Activated T-cell treated with anti-CD3 and anti-CD28 coated beads for 24 hours (primary cell): ENCODE measurements at places on chromosomes 2 and 18.

DNA sequence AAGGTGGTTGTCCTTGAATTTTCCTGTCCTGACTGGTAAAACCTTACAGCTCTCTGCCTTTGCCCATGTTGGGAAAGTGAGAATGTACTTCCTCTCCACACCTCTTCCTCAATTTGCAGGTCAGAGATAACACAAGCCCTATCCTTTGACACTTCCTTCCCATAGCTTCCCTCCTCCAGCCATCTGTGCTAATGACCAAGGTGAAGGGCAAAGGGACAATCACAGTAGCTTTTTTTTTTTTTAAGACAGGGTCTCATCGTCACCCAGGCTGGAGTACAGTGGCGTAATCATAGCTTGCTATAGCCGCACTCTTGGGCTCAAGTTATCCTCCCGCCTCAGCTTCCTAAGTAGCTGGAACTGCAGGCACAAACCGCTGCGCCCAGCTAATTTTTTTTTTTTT lies 24.3 kb upstream of the STPG4 start:
- no peak for DNase-seq

- DNase-seq = no peak
Observed at GRCh38 chr2:212536817-212537725, 1.5 kb downstream of the ERBB4 start.

- DNase-seq = no peak
Observed at GRCh38 chr2:13091861-13092378, 375.2 kb downstream of the TRIB2 start.

- DNase-seq = no peak
Observed at GRCh38 chr18:3218819-3219218, 949 bp downstream of the MYOM1 start.

DNA sequence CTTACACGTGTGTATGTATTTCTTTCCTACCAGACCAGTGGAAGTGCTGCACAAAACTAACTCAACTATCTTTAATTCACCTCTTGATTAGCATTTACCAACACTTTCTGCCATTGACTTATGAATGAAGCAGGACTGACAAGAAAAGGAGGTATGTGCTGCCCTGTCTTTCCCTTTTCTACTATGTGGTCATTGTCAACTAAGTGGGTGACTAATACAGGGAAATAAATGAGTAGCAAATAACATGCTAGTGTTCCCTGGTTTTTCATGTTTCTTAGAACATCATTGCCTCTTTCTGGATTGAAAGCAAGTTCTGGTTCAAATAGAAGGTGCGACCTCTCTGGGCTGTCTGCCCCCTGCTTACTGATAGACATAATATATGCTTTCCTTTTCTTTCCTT lies 58.0 kb downstream of the LINC00305 start:
- DNase-seq = no peak

GRCh38 chr2:144237830-144238627 lies 281.9 kb downstream of the ZEB2 start:
- no peak for DNase-seq

DNA sequence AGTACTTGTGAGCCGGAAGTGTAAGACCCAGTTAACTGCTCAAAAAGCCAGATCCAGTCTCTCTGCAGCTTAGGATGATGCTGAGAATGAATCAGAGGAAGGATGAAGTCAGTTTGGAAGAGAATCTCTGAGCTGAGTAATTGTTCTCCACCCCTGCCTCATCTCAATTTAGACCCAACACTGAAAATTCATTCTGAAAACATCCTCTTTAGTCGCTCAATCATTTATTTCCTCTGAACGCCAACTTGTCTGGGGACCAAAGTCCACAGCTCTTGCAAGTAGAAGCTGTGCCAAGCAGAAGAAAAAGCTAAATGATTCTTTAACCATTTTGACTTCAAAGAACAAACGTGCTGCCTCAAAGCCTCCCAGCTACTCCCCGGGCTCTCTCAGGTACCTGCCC lies 177.1 kb upstream of the KLHL29 start:
- DNase-seq = no peak

GRCh38 chr2:224145751-224146355 lies 106.8 kb upstream of the SERPINE2 start:
- no peak for DNase-seq

DNA sequence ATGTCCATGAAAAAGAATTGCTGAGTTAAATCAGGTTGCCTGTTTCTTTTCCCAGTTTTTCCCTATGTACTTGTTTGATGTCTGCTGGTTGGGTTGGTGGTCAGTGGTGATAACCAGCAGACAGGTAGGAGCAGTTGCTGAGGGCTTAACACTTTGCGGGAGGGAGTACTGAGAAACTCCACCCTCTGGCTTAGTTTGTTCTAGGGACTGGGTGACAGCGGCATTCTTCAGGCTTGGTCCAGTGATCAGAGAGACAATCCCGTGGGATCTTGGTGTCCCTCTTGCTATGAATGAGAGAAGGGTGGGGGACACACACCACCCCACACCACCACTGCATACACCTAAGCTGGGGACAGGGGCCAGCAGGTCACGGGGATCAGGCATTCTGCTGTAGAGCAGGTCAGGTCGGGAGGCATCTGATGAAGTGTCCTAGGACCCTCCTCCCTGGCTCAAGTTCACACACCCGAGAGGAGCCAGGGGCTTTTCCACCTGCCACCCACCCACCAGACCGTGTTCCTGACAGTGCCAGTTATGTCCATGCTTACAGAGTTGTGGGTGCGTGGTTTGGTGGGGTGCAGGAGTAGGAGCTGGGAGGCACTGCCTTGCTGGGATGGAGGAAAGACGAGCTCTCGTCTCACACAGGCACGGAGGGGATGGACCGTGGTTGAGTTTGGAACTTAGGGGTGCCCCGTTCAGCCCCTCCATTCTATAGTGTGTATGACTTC lies 21.3 kb upstream of the ALLC start:
- no peak for DNase-seq

DNA sequence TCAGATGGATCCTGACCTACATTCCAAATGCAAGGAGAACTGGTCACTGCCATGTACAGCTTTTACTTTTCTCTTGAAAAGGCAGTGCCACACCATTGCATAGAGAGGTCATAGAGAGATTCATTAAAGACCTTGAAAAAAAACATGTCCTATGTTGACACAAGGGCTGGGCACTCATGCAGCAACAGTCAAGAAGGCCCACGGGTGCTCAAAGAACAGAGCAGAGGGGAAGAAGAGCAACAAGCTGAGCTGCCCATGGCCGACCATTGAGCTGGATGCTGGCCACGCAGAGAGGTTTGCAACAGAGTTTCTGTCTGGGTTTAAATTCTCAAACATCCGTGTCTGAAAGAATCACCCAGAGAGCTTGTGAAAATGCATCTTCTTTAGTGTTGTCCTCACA lies 99.1 kb downstream of the ADD2 start:
- DNase-seq = no peak

DNA sequence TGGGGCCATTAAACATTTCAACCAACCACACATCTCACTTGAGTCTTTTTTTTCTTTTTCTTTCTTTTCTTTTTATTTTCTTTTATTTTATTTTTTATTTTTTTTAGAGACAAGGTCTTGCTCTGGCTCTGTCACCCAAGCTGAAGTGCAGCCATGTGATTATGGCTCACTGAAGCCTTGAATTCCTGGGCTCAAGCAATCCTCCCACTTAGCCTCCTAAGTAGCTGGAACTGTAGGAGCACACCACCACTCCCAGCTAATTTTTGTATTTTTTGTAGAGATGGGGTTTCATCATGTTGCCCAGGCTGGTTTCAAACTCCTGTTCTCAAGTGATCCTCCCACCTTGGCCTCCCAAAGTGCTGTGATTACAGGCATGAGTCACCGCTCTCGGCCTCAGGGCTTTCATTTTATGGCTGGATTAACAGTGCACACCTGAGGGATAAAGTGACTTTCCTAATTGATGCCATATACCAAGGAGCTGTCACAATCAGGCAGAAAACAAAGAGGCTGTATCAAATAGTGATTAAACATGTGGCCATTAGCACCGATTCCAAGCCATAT lies 21.5 kb downstream of the KIAA2012 start:
- no peak for DNase-seq

DNA sequence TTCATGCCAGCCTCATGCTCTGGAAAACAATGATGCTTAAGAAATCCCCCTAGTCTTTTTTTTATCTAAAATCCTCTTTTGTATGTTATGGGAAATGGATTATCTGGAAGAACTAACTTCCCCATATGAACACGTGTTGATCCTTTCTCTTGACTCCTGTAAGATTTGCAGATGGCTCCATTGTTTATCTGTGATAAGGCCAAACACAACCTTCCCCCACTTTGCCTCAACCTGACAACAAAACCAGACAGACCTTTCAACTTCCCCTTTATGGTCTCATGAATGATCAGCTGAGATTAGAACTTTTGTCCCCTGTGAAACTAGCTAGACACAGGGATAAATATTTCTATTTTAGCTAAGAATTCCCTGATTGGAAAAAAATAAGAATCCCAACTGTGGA lies 828.0 kb upstream of the CDH2 start:
- DNase-seq = no peak

DNA sequence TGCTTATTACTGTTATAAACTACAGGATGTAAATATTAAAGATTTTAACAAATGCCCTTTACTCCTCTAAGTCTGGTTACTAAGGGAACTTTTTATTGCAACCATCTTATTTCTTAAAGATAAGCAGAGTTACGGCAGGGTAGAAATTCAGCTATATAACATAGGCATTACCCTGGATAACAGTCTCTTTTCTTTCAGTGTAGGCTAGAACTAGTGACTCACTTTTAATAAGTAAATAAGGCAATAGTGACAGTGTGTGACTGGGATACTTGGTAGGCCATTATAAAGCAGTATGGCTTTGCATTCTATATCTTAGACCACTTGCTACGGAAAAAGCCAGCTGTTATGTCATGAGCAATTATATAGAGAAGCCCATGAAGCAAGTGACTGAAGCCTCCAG lies 1041.0 kb upstream of the NRXN1 start:
- no peak for DNase-seq

DNA sequence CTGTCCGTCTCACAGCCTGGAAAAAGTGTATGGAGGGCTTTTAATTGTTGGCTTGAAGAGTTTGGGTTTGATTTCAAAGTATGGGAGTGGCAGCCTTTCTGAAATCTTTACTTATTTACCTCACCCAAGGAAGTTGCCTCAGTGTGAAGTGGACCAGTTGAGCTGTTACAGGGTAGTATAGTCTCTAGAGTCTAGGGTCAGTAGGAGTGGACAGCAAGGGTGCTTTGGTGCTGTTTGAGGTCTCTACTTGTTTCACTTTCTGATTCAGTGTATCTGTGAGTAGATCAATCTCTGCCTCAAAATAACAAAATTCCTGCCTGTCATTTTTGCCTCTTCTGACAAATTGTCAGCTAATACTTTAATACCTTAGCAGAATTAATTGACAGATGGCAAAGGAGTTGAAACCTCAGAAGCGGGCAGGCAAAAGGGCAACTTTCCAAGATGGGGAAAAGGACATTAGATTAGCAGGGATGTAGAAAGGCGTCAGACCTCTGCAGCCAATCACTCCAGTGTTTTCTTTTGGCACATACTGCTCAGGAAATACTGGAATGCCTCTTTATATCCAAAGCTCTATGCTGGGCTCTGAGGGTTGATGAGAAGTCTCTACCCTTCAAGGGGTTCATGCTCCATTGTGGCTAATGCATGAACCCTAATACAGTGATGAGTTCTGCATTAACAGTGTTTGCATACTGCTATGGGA lies 5.9 kb downstream of the RIOK3 start:
- no peak for DNase-seq

GRCh38 chr2:219744600-219744999 lies 117.2 kb downstream of the SLC4A3 start:
- DNase-seq = no peak

- DNase-seq = peak; percentile 71
Observed at GRCh38 chr2:157898591-157898996, 22.5 kb upstream of the ACVR1 start.

- DNase-seq = no peak
Observed at GRCh38 chr2:165407466-165407865, 62.0 kb upstream of the CSRNP3 start.

DNA sequence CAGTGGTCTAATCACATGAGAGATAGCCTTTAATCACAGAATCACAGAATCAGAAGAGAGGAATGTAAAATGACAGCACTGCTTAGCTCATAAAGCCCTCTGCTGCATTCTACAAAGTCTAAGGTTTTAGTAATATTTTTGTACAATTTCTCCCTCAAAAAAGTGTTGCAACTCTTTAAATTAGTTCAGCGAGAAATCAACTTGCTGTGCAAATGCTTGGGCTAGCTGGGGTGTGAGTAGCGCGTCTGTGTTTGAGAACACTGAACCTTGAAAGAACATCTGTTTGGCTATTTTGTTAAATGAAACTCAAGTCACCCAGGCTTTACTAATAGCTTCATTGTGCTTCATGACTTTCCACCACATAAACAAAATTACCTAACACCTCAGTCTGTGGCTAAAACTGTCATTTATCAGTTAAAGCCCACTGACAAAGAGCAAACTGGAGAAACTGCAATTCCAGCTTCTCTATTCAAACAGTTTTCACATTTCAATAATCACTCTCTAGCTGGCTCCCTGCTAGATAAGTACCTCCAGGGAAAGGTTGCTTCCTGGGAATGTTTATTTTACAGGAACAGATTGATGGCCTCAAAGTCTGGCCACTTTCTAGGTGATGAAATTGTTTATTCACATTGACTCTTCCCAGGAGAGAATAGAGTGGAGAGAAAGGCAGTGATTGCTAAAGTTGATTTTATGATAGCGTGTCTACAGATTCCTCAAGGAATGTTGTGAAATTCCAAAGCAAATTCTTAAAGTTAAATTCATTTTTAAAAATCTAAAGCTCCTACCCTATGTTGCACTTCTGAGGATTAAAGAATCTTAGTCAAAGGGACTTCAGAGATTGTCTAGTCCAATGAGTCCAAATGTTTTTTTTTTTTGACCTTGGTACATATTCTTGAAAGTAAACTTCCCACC lies 36.0 kb upstream of the STAT1 start:
- DNase-seq = no peak

DNA sequence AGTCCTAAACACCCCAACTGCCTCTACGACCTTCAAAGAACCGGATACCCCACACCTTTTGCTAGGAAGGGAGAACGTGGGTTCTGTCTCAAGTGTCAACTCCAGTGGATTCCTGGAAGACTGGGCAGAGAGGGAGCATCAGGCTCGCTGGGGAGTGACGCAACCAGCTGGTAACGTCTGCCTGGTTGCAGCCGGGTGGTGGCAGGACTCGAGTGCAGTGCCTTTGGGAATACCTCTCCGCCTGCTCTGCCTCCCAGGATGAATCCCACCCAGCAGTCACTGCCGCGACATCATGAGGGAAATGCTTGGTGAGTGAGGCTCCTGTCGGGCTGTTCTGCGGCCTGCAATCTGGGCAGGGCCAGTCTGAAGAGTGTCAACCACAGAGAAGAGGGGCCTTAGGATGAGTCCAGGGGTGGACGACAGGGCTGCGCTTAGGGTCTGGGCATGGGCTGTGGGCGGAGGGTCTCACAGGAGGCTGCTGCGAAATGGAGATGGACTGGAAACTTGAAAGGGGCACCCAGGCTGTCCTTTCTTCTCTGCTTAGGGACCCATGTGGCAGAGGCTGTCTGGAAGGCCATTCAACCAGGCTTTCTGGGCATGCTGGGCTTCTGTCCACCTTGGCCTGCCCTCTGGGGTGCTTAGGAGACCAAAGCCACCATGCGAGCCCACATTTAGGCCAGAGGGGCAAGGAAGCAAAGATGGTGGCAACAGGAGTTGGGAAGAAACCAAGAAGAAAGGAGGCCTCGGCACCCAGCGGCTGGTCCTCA lies 12.9 kb downstream of the GPR17 start:
- no peak for DNase-seq

GRCh38 chr2:33467413-33467812 lies 9.0 kb upstream of the RASGRP3 start:
- no peak for DNase-seq

- DNase-seq = peak; percentile 65
Observed at GRCh38 chr2:240893363-240893844, 2.6 kb downstream of the MAB21L4 start.

GRCh38 chr2:128568106-128568505 lies 249.4 kb upstream of the HS6ST1 start:
- DNase-seq = no peak

GRCh38 chr2:215324811-215325210 lies 13.0 kb downstream of the ATIC start:
- DNase-seq = no peak
